A549 treated with Hydrocortisone at 1 μM for 4 hours (cell line): ENCODE measurements at places on chromosomes 3 and 15. TPM values are rescaled to one million over a fixed set of nuclear protein-coding genes. Genes with fewer than 3 reads are reported as not detected.

PLD1 gene
- 7.3 to 10.4 TPM (median 8.3 TPM) in 5 replicates for total RNA-seq

CCR3 gene
- not detected in 5 replicates for total RNA-seq

C3orf22 gene
- not detected in 5 replicates for total RNA-seq

PDZRN3 gene
- total RNA-seq, result 0.05 TPM in 1 of 5 replicates, not detected in the others

CCR9 gene
- total RNA-seq, result 0.03 TPM in 1 of 5 replicates, not detected in the others

SLC28A2 gene
- not detected in 5 replicates for total RNA-seq

VGLL3 gene
- total RNA-seq, result 5.2 to 12.1 TPM (median 8.7 TPM) in 5 replicates

MYLK gene
- total RNA-seq, result 13.0 to 23.4 TPM (median 13.8 TPM) in 5 replicates

RASL12 gene
- 0.07 to 0.16 TPM (median 0.15 TPM) in 5 replicates for total RNA-seq

PLS1 gene
- total RNA-seq, result 8.8 to 11.7 TPM (median 10.3 TPM) in 5 replicates

GOLGA6D gene
- total RNA-seq, result 0.03 to 0.08 TPM in 2 of 5 replicates, not detected in the others

SHF gene
- total RNA-seq, result 0.36 to 0.88 TPM (median 0.44 TPM) in 5 replicates

TXNRD3 gene
- total RNA-seq, result 5.6 to 8.7 TPM (median 7.3 TPM) in 5 replicates

GNL3 gene
- 84.4 to 149 TPM (median 91.0 TPM) in 5 replicates for total RNA-seq

TIMP4 gene
- 11.4 to 13.6 TPM (median 11.9 TPM) in 5 replicates for total RNA-seq

RBPMS2 gene
- 6.2 to 8.5 TPM (median 8.2 TPM) in 5 replicates for total RNA-seq

DLEC1 gene
- total RNA-seq, result 0.02 to 0.09 TPM (median 0.05 TPM) in 5 replicates

PDIA5 gene
- 28.6 to 32.6 TPM (median 30.2 TPM) in 5 replicates for total RNA-seq

CSTA gene
- 0.52 to 1.4 TPM (median 0.75 TPM) in 5 replicates for total RNA-seq

ATP10A gene
- total RNA-seq, result 7.7 to 10.0 TPM (median 8.5 TPM) in 5 replicates

CPNE9 gene
- total RNA-seq, result 0.10 to 0.30 TPM (median 0.18 TPM) in 5 replicates

MFGE8 gene
- 309 to 357 TPM (median 315 TPM) in 5 replicates for total RNA-seq

PARP3 gene
- total RNA-seq, result 8.0 to 11.1 TPM (median 9.0 TPM) in 5 replicates

C3orf85 gene
- not detected in 5 replicates for total RNA-seq

IQCB1 gene
- 9.9 to 11.8 TPM (median 10.2 TPM) in 5 replicates for total RNA-seq

CD80 gene
- not detected in 5 replicates for total RNA-seq

COL6A5 gene
- total RNA-seq, result not detected in 5 replicates

ECE2 gene
- not detected in 5 replicates for total RNA-seq

LSMEM2 gene
- 0.07 to 0.10 TPM in 2 of 5 replicates, not detected in the others for total RNA-seq

MAGEL2 gene
- not detected in 5 replicates for total RNA-seq

KLHDC8B gene
- total RNA-seq, result 3.2 to 6.7 TPM (median 5.4 TPM) in 5 replicates

CHST2 gene
- 0.84 to 1.1 TPM (median 0.96 TPM) in 5 replicates for total RNA-seq

HESX1 gene
- total RNA-seq, result 0.15 to 0.39 TPM (median 0.27 TPM) in 5 replicates

CTXN2 gene
- 0.03 to 0.07 TPM in 2 of 5 replicates, not detected in the others for total RNA-seq

COL8A1 gene
- not detected in 5 replicates for total RNA-seq

CA12 gene
- 166 to 192 TPM (median 183 TPM) in 5 replicates for total RNA-seq

SLCO2A1 gene
- 0.07 to 0.24 TPM (median 0.23 TPM) in 5 replicates for total RNA-seq

CPN2 gene
- not detected in 5 replicates for total RNA-seq

SH3BP5 gene
- total RNA-seq, result 15.4 to 18.8 TPM (median 15.7 TPM) in 5 replicates

NR1I2 gene
- total RNA-seq, result not detected in 5 replicates

C2CD4A gene
- total RNA-seq, result 0.06 to 0.32 TPM (median 0.12 TPM) in 5 replicates

MKRN3 gene
- 1.6 to 2.8 TPM (median 2.2 TPM) in 5 replicates for total RNA-seq

SLC15A2 gene
- total RNA-seq, result 0.12 to 0.33 TPM (median 0.16 TPM) in 5 replicates

GOLGA8R gene
- 0.11 to 0.22 TPM (median 0.16 TPM) in 5 replicates for total RNA-seq

GALNT15 gene
- total RNA-seq, result 0.05 to 0.12 TPM (median 0.07 TPM) in 5 replicates

LMAN1L gene
- 0.09 to 0.15 TPM in 2 of 5 replicates, not detected in the others for total RNA-seq

FMN1 gene
- 0.21 to 0.39 TPM (median 0.29 TPM) in 5 replicates for total RNA-seq

MBD4 gene
- total RNA-seq, result 16.1 to 23.2 TPM (median 18.5 TPM) in 5 replicates

GRM2 gene
- 0.09 to 0.18 TPM (median 0.14 TPM) in 4 of 5 replicates, not detected in the other for total RNA-seq

FHIT gene
- 0.45 to 2.9 TPM (median 0.83 TPM) in 5 replicates for total RNA-seq

PLSCR2 gene
- 0.11 TPM in 1 of 5 replicates, not detected in the others for total RNA-seq

PTPRG gene
- 2.0 to 3.1 TPM (median 2.5 TPM) in 5 replicates for total RNA-seq

IGF1R gene
- total RNA-seq, result 38.2 to 64.2 TPM (median 51.8 TPM) in 5 replicates

BUB1B gene
- total RNA-seq, result 25.8 to 34.3 TPM (median 28.4 TPM) in 5 replicates

STRC gene
- 0.08 to 0.16 TPM (median 0.11 TPM) in 4 of 5 replicates, not detected in the other for total RNA-seq
